ENCODE measurements at places on chromosomes 7 and 10.

- DNase-seq = peak; percentile 77
Observed at GRCh38 chr10:78974617-78975317, 94.0 kb upstream of the ZMIZ1 start.

DNA sequence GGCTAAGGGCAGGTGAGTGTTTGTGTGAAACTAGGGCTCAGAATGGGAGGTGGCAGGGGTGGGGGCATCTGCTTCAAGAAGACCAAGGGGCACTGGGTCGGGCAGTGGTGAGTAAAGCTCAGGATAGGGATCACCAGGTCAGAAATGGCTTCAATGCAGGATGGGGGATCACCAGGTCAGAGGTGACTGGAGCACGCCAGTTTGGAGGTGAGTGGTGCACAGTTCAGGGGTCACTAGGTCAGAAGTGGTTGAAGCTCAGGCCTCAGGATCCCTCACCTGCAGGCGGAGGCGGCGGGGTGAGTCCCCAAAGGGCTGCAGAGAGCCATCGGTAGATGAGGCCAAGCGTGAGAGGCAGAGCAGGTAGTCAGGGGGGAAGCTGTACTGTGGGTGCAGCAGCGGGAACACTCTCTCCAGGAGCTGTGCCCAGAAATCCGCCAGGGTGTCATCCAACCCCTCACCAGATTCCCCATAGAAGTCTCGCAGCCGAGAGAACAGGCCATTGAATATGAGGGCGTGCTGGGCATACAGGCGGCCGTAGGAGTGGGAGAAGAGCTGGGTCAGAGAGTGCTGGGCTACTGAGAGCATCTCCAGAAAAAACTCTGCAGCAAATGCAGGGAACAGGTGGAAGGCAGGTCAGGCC, 1.8 kb downstream of the GPC2 start:
- DNase-seq = peak; percentile 40

DNA sequence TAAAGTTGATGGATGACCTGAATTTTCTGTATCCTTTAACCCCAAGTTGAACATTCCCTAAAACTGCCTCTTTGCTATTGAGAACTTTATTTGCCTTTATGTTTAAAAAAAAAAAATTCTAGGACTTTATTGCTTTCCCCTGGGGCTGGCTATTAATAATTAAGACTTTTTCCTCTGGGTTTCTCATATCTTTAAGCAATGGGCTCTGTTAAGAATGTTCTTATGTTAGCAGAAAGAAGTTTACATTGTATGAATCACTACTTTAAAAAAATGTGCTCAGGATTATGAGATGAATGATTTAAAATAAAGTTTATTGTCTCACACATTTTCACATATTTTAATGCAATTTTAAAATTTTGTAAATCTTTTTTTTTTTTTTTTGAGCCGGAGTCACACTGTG, 19.5 kb downstream of the TAX1BP1 start:
- DNase-seq = no peak

DNA sequence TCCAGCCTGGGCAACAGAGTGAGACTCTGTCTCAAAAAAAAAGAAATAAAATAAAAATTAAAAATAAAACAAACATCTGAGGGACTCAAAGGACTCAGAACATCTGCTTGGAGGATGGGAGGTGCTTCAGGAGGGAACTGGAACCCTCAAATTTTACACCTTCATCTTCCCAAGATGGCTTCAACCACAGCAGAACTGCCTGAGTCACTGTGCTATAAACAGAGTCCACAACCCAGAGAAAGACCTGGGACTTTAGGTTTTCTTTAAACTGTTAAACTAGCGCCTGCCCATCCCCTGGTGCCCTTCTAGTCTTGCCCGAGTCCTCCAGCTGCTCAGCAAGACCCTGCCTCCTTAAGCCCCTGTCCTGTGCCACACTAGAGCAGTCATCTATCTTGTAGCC, 40.8 kb downstream of the RGS10 start:
- no peak for DNase-seq

- no peak for DNase-seq
Observed at GRCh38 chr10:83955406-83955805, 183.9 kb upstream of the GHITM start.

- no peak for DNase-seq
Observed at GRCh38 chr7:128986609-128987008, 48.9 kb downstream of the IRF5 start.

GRCh38 chr7:151968357-151968756, 12.1 kb downstream of the GALNTL5 start:
- DNase-seq = peak; percentile 59

DNA sequence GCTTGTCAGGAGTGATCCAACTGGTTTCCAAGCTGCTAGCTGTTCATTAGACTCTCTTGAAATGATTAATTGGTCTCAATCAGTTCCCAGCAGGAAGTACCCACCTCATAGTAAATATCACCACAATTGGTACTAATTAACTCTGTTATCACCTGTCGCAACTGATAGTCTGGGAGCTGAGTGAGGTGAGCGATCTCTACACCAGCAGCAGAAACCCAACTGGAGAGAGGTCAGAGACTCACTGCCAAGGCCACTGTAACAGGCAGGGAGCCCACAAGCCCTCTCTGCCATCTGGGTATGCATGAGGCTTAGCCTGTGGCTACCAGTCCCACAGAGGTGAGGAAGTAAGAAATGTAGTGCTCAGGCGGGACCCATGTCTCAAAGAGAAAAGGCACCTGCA, 245.5 kb downstream of the DYNC1I1 start:
- no peak for DNase-seq

- no peak for DNase-seq
Observed at GRCh38 chr10:119217991-119218490, 10.7 kb downstream of the GRK5 start.

DNA sequence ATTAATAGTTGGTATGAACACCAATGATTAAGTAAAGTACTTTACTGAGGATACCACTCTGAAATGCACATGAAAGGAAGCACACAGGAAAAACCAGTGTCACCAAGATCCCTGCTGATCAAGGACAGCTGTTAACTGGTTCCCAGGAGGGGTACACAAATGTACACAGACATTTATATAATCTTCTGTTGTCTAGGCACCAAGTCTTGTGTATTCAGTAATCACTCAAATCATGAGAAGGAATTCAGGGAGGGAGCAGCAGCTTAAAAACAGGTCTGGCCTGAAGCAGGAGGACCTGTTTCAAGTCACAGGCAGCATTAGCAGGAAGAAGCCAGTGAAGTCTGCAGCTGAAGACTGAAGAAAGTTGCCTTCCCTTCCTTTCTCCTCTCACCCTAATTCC, 18.7 kb downstream of the MPP7 start:
- peak; percentile 36 for DNase-seq

DNA sequence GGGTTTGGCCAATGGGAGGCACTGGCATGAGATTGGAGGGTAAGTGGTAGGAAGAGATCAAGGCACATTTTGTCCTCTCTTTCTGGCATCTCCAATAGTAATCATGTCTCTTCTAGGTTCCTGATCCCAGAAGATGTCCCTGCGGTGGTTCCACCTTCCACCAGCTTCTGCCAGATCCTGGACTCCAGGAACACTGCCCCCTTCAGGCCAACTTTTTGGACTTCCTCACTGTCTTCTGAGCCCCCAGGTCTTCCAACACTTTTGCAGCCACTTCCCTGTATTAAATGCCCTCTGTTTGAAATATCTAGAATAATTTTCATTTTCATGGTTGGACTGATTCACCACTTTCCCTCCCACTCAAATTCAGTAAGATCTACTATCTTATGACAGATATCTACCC, 60.9 kb downstream of the BAMBI start:
- DNase-seq = no peak

DNA sequence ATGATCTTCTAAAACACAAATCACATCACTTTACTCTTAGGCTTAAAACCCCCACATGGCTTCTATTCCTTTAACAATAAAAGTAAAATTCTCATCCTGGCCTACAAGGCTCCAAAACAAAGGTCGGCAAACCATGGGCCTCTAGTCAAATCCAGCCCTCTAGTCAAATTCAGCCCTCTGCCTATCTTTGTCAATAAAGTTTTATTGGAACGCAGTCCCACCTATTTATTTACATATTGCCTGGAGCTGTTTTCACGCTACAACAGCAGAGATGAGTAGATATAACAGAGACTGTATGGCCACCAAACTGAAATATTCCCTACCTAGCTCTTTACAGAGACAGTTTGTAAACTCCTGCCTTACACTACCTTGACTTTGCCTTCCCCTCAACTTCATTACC, 178.8 kb downstream of the PTPN20 start:
- DNase-seq = no peak

- DNase-seq = no peak
Observed at GRCh38 chr10:114815791-114816190, 5.8 kb upstream of the FHIP2A start.

- DNase-seq = no peak
Observed at GRCh38 chr10:103574097-103575061, 80.9 kb downstream of the NEURL1 start.

DNA sequence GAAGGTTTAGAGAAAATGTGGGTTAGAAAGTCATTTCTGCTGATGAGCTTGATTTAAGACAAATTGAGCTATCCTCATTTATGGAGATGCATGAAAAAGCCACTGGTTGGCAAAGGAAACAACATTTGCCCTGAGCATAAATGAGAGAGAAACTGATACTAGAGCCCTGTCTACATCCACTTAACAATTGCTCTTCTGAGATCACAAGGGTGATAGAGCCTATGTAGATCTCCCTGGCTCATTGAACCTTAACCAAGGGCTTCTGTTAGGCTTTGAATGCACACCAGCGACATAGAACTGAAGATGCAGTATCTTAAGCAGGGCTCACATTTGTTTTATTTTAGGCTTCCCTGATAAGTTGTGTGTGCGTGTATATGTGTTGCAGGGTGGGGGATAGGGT, 35.0 kb downstream of the GPR141 start:
- no peak for DNase-seq

DNA sequence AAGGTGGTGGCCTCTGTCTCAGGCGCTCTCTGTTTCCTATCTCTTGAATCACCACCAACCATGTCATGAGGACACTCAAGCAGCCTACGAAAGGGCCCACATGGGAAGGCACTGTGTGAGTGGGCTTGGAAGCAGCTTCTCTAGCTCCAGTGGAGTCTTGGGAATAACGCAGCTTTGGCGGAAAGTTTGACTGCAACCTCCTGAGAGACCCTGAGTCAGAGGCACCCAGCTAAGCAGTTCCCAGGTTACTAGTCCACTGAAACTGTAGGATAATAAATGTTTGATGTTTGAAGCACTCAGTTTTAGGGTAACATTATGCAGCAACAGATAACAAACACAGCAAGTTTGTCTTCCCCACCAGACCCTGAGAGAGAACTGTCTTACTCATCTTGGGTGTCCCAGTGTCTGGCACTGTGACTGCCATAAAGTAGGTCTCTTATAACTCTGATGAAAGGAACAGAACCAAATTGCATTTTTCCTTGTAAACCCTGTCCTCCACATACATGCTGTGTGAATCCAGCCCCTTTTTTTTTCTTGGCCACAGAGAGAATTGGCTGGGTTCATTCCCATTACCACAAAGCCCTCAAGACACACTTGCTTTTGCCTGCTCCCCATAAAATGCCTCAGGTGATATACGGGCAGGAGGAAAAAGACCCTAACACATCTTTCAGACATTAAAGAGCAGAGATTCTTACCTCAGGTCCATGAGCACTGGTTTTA, 185.5 kb downstream of the ZNF365 start:
- DNase-seq = no peak

- DNase-seq = no peak
Observed at GRCh38 chr7:15158141-15158810, 255.7 kb upstream of the DGKB start.

DNA sequence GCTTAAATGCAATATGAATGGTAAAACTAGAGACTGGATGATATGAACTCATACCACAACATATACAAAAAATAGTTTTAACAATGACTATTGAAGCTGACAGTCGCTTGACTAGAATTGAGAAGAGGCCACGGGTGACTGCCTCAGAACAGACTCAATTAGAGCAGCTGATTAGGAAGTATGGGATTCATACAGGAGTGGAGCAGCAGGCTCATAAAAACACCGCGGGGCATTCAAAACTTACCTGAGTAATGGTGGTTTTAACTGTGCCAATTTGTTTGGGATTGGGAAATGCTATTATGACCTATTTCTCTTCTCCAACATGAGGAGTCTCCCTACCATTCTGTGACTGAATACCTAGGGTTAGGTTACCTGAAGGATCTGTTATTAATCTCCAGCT, 2.1 kb downstream of the CADPS2 start:
- DNase-seq = no peak

- DNase-seq = no peak
Observed at GRCh38 chr7:2479276-2480069, 3.3 kb upstream of the GRIFIN start.

- peak; percentile 89 for DNase-seq
Observed at GRCh38 chr7:148983200-148984146, 44.8 kb downstream of the PDIA4 start.

GRCh38 chr10:36681751-36682632, 443.4 kb upstream of the ANKRD30A start:
- no peak for DNase-seq

DNA sequence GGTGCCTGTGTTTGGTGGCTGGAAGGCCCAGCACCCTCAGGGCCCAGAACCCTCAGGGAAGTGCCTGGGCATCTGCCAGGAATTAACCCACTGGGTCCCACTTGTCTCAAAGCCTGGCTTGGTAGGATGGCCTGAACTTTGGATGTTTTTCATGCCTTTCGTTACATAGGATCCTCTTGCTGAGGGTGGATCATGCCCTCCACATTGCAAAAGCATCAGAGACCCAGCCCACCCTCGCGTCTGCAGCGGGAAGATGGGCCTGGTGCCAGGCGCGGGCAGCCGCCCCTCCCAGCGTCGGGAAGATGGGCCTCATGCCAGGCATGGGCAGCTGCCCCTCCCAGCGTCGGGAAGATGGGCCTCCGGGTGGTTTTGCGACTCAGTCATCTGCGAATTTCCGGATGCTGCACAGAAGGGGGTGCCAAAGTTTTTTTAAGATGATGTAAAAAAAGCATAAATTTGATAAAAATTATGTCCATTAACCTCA, 51.9 kb upstream of the PRKAR1B start:
- no peak for DNase-seq

GRCh38 chr7:120400806-120401455, 128.0 kb downstream of the KCND2 start:
- no peak for DNase-seq

DNA sequence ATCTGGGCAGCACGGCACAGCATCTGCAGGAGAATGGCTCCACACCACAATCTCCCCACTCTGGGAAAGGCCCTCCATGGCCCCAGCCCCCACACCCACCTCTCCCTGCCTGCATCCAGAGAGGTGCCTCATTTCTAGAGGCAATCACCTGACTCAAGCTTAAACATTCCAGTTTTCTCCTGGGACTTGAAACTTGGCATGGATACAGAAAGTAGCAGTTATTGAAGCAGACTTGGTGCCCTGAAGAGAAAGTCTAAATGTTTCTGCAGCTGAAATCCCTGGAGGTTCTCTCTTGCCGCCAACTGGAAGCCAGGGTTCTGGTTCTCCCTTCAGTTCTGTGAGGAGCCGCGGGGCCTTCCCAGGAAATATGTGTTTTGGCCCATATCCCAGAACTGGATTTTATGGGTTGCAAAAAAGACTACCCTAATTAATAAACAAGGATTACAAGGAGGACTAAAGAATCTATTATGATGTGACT, 122.8 kb downstream of the SKIDA1 start:
- no peak for DNase-seq

Measured in upper lobe of left lung (tissue), 6 donors.